ENCODE measurements at places on chromosomes 12 and 14.

GRCh38 chr14:61111209-61111665, 130.2 kb downstream of the SLC38A6 start:
- no peak for DNase-seq

- DNase-seq: no peak
These were observed 9.8 kb upstream of the CIPC start for GRCh38 chr14:77088219-77088618.

DNA sequence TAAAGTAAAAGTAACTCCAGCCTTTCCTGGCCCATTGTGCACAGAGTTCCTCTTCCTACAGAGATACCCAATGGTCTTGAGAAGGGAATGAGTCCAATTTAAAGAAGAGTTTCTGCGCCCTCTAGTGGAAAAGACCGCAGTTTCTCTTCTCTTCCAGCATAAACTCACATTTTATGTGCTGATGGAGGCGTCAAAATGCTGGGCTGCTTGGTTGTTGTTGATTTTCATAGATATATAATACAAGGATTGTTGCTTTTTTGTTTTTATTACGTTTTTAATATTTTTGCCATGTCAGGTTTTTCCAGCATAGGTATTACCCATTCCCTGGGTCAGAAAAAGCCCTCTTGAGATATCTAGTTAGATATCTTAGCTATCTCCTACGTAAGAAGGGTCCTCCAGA, 356.9 kb upstream of the STXBP6 start:
- DNase-seq: no peak

DNA sequence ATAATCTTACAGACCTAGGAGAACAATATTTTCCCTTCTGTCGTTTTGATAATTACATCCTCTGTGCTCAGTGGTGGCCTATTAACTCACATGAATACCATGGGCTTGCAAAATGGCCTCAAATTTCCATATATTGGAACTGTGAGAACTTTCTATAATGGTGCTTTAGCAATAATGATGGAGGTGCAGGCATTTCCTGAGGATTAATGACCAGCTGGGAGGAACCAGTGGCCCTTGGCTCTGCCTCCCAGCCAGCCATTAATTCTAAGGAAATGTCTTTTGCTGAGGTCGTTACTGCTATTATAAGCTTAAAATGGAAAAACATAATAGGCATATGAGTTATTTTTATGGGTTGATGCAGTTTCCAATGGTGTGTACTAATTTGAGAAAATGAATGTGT, 33.6 kb downstream of the HMGA2 start:
- DNase-seq: no peak

DNA sequence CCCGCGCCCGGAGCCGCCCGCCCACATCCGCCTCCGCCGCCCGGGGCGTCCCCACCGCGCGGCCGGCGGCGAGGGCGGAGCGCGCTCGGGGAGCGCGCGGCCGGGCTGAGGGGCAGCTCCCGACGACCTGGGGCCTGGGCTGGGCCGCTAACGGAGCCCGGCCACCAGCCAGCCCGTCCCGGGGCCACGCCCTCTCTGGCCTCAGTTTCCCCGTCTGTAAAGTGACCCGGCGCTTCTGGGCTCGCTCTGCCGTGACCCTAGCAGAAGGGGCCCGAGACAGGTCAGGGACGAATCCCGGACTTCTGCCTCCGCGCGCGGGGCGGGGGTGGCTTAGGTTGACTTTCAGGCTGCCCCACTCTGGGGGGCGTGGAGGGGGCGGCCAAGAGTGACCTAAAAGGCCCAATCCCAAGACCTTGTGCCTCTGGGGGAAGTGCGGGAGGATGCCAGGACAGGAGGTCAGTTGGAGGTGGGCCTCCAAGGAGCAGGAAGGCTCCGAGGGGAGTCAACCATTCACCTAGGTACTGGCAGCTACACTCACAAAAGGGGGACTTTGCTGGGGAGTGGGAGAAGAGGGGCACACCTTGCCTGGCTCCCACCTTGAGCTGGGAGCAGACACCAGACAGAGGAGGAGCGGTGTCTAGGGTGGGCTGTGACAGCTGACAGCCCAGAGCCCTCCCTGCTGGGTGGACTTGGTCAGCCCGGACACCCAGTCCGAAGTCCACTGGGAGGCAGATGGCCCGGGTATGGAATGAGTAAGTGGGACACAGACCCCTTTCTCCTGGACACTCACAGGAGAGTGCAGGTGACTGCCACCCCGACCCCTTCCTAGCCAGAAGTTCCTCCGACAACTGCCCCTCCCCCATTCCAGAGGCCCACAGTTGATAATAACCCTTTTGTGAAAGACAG, 486 bp upstream of the AKT1 start:
- DNase-seq: peak; percentile 60
